ENCODE measurements at places on chromosomes 5 and 9.

GRCh38 chr5:127705120-127705892, 2.1 kb downstream of the CCDC192 start:
- DNase-seq = no peak

DNA sequence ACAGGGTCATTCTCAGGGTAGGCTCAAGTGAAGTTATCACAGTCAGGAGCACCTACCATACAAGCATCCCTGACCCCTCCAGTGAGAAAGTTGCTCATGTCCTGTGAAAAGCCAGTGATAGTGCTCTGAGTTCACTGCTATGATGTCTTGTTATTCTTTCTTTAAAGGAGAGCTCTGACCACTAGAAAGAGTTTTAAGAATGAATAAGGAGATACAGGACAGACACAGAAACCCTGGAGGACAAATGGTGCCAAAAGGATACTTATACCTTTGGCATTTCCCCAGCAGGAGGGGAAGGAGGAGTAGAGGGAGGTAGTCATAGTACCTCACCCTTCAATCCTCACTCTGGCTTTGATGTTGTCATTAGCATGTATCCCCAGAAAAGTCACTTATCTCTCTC, 84.0 kb upstream of the AGXT2 start:
- no peak for DNase-seq

- DNase-seq = no peak
These were observed 44.3 kb downstream of the GLRA1 start for GRCh38 chr5:151880324-151880723.

DNA sequence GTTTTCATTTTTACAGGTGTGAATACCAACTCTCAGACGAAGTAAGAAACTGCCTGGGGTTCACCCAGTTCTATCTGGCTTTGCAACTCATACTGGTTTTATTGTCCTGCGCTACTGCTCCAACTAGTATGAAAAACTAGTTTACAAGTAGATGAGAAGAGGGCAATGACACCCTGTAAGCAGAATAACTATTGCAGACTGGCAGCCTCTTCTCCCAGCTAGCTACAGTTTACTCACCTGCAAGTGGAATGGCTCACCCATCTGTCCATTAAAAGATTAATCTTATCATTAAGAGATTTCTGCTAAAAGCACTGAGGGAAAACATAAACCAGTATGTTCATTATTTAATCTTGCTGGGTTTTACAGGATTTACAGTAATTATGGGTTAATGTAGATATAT, 113.4 kb downstream of the FRMD3 start:
- no peak for DNase-seq

GRCh38 chr5:148107608-148108007, 43.8 kb downstream of the SPINK5 start:
- DNase-seq = no peak

DNA sequence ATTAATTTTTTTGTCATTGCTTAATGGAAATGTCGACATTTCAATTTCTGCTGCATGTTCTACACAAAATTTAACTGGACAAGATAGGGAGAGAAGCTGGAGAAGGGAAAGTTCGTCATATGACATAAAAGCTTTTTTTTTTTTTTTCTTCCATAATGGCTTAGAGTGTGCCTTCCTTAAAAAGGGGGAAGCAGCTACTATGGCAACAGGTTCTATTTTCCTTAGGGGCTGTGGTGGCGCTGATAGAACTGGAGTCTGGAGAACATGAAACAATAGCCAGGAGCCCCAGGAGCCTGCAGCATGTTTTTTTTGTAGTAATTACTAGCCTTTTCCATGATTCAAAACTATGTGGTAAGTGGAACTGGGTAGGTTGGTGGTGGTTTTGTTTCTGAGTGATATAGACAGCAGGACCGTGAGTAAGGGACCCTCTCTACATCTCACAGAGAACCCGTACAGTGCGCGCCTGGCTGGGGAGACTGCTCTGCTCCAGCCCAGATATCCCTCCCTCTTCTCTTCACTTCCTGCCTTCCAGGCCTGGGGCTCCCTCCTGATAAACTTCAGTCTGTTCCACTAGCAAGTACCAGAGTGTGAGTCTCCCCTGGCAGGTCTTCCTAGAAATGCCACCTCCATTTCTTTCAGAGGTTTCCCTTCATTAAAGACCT, 301.6 kb downstream of the NR3C1 start:
- no peak for DNase-seq

- no peak for DNase-seq
These were observed 113.6 kb downstream of the DEPDC1B start for GRCh38 chr5:60586307-60586901.

GRCh38 chr5:74289691-74290090, 350.8 kb downstream of the ENC1 start:
- DNase-seq = no peak

DNA sequence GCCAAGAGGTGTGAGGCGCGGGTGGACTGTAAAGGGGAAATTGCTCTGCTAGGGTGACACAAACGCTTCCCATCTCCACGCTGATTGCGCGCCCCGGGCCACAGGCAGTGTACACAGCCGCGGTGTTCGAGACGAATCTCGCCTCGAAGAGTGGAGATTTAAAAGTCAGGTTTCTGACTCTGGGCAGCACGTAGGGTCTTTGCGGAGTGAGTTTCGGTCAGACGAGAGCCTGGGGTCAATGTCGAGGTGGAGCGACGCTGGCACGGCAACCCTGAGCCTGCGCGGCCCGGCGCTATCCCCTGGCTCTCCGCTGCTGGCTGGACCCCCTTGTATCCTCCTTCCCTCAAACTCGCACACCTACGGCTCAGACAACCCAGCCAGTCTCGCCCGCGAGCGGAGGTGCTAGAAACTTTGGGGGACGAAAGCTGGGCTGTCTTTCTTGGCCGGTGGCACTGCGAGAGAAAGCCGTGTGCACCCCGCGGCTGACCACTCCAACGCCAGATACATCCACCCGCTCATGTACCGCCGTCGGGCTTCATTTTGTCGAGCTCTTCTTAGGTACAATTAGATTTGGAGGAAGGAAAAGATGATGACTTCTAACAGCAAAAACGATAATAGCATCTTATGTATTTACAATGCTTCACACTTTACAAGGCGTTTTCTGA, 5.4 kb upstream of the FOXB2 start:
- no peak for DNase-seq

GRCh38 chr5:34957857-34958690, 28.7 kb downstream of the DNAJC21 start:
- DNase-seq = no peak

DNA sequence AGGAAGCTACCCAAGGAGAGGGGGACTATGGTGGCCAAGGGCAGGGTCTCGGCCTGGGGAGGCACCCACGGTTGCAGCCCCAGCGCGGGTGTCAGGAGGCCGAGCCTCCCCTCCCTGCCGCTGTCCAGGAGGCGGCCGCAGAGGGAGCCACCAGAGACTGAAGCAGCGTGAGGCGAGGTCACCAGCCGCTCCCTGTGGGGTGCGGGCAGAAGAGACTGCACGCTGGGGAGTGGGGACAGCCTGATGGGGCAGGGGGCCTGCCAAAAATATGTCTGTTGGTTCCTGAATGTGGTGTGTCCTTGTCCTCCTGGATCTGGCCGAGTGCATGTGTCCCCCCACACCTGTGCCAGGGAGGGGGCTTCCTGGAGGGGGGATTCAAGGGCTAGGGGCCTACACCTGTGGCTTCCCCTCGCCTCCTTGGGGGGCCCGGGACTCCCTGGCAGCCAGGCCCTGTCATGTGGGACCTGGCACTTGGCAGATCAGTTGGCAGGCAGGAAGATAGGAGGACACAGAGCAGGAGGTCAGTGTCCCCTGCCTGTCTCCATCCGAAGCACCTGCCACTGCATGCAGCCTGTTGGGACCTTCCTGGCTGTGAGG, 131.2 kb downstream of the DAB2IP start:
- DNase-seq = no peak

- no peak for DNase-seq
These were observed 3.8 kb upstream of the SYNPO start for GRCh38 chr5:150636391-150637244.

DNA sequence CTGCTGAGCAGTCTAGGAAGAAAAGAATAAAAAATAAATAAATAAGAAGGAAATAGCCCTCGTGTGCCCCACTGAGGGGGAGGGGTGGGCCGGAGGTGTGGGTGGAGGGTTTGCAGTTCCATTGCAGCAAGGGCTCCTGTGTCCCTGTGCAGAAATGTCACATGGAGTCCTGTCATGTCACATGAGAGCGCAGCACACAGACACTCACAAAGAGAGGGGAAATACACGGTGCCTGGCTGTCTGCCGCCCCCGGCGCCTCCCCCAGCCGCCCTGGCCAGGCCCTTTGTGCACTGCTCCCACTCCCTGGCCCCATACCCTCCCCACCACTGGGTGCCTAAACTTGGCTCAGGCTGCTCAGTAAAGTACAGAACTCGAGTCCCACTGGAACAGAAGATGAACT, 55.6 kb upstream of the SPTLC1 start:
- no peak for DNase-seq

GRCh38 chr5:73540192-73540591, 25.2 kb downstream of the ANKRA2 start:
- no peak for DNase-seq

DNA sequence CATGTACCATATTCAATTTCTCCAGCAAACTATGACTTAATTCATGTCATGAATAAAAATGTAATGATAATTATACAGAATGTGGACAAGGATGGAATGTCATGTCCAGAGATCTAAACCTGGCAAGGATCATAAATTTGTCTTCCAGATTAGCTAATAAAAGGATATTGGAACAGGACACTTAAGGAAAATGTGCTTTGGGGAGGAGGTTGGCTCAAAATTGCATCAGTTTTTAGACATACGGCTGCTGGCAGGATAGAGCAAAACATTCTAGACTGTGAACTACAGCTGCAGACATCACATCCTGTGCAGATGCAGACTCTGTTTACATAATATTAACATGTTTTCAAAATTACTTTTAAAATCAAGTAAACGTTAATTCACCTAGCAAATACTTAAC, 248.4 kb downstream of the TLR4 start:
- no peak for DNase-seq

DNA sequence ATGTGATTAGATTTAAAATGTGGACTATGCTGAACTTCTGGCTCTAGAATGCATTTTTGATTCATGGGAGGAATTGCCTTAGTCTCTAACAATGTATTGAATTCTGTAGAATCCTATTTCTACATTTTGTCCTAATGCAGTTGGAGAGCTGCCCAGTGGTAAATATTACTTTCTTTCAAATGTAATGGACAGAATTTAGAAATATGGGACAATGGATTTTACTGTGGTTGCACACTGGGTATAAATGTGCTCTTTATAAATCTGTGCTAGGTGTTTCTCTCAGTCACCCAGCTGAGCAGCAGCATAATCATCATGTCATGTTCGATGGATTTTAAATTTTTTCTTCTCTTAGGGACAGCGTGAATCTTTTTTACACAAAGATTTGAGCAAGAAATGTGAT, 141.7 kb downstream of the ADGRV1 start:
- DNase-seq = no peak

- DNase-seq = no peak
These were observed 139.6 kb downstream of the YIPF5 start for GRCh38 chr5:144030904-144031303.

DNA sequence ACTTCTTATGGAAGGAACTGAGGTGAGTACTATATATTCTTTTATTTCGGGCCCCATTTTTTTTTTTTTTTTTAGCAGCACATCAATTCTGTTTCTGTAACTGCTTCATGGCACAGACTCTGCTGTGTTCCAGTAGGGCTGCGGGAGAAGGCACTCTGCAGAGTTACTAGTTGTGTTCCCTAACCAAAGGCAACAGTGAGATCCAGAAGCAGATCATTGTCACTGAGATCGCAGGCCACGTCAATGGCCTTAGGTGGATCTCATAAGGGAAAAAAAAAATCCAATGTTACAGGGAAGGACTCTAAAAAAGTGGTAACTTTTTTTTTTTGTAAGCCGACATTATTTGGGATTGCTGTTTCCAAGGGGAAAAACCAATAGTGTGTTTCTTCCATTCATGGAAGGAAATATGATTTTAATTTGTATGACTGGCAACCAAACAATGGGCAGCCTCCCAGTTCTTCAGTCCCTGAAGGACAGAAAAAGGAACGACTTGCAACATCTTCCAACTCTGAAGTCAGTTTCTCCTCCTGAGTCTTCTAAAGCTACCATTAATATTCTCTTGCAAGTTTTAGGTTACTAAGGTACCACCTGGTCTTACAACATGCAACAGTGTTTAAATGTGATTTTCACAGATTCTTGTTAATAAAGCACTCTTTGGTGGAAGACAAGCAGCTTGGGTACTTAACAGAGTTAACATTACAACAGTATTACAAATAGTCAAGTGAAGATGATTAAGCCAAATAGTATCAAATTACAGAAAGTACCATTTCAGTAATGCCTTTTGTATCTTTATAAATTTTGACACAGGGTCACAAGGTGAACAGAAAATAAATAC, 52.8 kb downstream of the HABP4 start:
- no peak for DNase-seq

DNA sequence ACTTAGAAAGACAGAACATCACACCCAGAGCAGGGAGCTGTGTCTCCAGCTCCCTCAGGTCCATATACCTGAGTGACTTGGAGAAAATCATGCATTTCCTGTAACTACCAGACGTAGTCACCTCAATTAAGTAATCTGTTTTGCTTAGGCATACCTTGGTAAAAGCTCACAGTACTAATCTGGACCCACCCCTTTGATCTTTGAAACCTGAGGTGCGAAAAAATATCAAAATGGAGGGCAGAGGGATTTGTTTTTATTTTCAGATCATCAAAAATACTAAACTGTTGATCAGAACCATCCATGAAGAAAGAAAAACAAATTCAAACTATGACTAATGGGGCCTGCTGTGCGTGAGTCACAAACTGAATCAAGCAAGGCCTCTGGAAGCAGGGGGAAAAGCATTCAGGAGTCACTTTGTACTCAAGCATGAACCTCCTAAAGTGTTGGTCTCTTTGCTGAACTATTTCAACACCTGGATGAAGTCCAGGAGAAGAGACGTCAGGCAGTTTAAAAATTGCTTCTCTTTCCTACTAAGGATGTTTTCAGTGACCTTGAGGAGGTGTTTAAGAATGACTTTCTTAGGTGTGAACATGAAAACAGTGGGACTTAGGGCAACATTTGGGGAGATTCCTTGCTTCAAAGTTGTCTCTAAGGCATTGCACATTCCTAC, 76.3 kb downstream of the MUSK start:
- DNase-seq = no peak

GRCh38 chr5:101393795-101394450, 490.8 kb upstream of the ST8SIA4 start:
- no peak for DNase-seq
